ENCODE measurements at places on chromosomes 2 and 18.

DNA sequence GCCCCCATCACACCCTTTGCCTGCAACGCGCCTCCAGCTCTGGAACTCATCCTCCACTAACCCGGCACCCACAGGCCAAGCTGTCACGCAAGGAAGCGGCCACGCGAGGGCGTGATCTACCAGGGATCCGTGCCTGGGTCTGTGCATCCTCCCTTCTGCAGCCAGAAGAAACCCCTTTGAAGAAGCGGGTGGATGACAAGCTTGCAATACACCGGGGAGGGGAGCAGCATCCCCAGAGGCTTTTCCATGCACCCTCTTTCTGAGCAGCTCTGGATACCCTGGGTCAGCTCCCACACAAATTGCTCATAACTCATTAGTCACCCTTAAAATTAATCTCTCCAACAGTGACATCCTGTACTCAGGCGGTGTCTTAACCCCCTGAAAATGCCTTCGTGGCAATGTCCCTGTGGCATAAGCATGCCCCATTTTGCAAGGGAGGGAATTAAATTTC is 47.6 kb downstream of the PDCL3 start:
- no peaks in the 10 kb centered on the region for H3K27me3 ChIP-seq
- no peak overlapping the region for H3K27ac ChIP-seq
- H3K4me1 ChIP-seq, result peaks cover 5% of the 10 kb centered on the region
- peak; percentile 60 for DNase-seq
- no peaks in the 10 kb centered on the region for H3K36me3 ChIP-seq
- H3K4me3 ChIP-seq, result no peak overlapping the region

- no peak overlapping the region for H3K27ac ChIP-seq
- H3K36me3 ChIP-seq, result no peaks in the 10 kb centered on the region
- peak; percentile 11 for DNase-seq
- H3K4me3 ChIP-seq, result no peak overlapping the region
Measured at GRCh38 chr2:110717734-110718133, 14.6 kb upstream of the ACOXL start.

- no peak overlapping the region for H3K27ac ChIP-seq
- no peaks in the 10 kb centered on the region for H3K27me3 ChIP-seq
- no peaks in the 10 kb centered on the region for H3K36me3 ChIP-seq
- no peak overlapping the region for H3K4me3 ChIP-seq
- no peaks in the 10 kb centered on the region for H3K4me1 ChIP-seq
Measured at GRCh38 chr18:78527984-78528383, 451.6 kb upstream of the SALL3 start.

GRCh38 chr2:96144481-96145035 is 682 bp downstream of the DUSP2 start:
- no peak overlapping the region for H3K27ac ChIP-seq
- H3K4me3 ChIP-seq, result peak overlapping the region; percentile 12
- H3K4me1 ChIP-seq, result peaks cover 32% of the 10 kb centered on the region
- no peaks in the 10 kb centered on the region for H3K36me3 ChIP-seq
- peaks cover 13% of the 10 kb centered on the region for H3K27me3 ChIP-seq

All from tibial nerve (tissue), 4 donors.